ENCODE measurements at places on chromosomes 13 and 19. TPM values are rescaled to one million over a fixed set of nuclear protein-coding genes. Genes with fewer than 3 reads are reported as not detected.

DNA sequence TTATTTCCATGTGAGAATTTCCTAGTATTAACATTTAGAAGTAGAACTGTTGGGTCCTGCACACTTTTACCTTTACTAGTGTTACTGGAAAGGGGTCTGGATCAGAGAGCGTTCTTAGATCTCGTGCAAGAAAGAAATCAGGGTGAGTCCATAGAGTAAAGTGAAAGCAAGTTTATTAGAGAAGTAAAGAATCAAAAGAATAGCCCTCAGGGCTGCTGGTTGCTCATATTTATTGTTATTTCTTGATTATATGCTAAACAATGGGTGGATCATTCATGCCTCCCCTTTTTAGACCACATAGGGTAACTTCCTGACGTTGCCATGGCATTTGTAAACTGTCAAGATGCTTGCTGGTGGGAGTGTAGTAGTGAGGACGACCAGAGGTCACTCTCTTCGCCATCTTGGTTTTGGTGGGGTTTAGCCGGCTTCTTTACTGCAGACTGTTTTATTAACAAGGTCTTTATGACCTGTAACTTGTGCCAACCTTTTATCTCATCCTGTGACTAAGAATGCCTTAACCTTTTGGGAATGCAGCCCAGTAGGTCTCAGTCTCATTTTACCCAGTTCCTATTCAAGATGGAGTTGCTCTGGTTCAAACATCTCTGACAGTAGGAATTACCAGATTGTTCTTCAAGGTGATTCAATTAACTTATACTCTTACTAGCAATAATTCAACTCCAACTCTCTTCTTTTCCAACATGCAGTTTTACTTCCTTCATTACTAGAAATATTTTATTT, 27.4 kb downstream of the NDFIP2 start:
- no peak for DNase-seq

The SSC5D gene
- polyA plus RNA-seq = not detected

DNA sequence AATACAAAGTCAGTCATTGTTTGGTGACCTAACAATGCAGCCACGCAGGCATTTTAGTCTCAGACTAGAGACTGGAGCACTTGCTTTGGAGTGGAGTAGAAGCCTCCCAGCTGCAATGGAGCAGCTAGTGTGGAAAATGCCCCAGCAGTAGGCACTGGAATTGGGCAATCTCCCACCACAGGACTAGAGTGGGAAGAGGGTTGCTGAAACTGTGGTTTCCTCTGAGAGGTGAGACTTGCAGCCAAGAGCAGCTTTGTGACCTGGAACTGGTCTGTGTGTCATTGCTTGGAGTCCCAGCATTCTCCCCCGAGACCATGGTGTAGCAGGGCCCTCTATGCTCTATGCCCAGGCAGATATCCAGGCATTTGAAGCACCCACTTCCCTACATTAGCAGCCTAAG, 556.3 kb downstream of the UQCRFS1 start:
- no peak for DNase-seq

DNA sequence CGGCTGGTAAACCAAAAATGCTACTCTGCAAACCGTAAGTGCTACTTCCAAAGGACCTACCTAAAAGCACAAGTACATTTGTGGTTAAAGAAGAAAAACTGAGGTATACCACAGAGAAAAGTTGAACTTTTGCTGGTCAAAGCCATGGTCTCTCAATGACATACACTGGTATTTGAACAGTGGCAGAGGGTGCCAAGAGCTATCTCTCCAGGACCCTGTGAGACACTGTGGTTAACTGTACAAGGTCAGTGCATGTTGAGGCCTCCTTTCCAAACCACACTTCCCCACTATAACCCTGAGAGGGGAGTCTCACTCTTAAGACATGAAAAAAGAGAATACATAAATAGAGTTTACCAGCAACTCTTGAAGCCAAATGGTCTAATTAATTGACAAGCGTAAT, 49.5 kb downstream of the COL4A1 start:
- no peak for DNase-seq

- DNase-seq = no peak
Measured at GRCh38 chr19:5292453-5292821, 48.2 kb downstream of the PTPRS start.

DNA sequence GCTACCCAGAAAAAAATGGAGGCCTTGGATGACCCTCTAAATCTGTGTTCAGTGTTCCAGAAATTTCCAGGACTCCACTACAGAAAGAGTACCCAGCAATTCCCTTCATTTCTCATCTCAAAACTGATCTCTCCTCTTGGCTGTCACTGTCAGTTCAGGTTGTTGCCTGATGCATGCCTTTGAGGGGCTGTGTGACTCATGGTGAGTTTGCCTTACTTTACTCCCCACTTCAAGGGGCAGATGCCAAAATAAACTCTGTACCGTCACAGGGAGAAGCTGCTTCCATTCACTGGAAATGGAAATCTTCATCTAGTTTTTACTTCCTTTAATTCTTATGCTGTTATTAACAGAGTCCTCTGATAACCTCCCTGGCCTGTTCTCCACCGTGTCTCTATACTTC, 1075.0 kb downstream of the DIAPH3 start:
- DNase-seq = no peak

DNA sequence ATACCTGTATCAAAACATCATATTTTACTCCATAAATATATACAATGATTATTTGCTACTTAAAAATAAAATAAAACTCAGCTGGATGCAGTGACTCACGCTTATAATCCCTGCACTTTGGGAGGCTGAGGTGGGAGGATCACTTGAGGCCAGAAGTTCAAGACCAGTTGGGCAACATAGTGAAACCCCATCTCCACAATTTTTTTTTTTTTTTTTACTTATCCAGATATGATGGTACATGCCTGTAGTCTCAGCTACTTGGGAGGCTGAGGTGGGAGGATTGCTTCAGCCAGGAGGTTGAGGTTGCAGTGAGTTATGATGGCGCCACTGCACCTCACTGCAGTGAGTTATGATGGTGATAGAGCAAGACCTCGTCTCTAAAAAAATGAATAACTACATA, 22.4 kb downstream of the POU2F2 start:
- no peak for DNase-seq

The LAIR2 gene
- 15.9 TPM for polyA plus RNA-seq

- DNase-seq = peak; percentile 35
Measured at GRCh38 chr19:2334986-2335846, 6.7 kb downstream of the SPPL2B start.

- peak; percentile 83 for DNase-seq
Measured at GRCh38 chr19:15629003-15629880, 11.5 kb upstream of the CYP4F3 start.

- no peak for DNase-seq
Measured at GRCh38 chr13:38365661-38366060, 16.0 kb downstream of the UFM1 start.

GRCh38 chr19:49165865-49166301, 8.3 kb downstream of the TRPM4 start:
- no peak for DNase-seq

- no peak for DNase-seq
Measured at GRCh38 chr19:2035590-2035991, 15.5 kb downstream of the MKNK2 start.

The MYO16 gene
- 0.55 TPM for polyA plus RNA-seq

The HSPB6 gene
- not detected for polyA plus RNA-seq

The C19orf12 gene
- 22.7 TPM for polyA plus RNA-seq

DNA sequence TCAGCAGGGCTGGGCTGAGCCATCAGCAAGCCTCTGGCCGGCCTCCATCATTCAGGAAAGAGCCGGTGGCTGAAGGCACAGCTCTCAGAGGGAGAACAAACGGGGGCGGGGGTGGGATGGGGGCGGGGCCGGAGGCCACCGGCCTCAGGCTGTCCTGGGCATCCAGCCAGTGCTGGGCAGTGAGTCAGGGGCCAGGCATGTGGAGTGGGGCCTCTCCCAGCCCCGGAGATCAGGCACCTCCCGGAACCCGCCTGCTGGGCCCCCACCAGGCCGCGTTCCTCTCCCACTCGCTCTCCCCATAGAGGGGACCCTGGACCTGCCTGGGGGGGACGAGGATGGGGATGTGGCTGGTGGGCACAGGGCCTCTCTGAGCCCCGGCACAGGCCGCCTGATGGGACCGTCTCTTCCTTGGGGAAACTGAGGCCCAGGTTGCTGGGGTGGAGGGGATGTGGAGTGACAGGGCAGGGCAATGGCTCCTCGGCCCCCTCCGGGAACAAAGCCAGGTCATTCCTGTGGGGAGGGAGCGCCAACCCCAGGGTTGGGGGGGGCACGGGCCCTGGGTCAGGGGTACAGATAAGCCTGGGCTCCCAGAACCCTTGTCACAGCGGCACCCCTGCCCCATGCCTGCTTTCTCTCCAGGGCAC, 12.9 kb downstream of the SPC24 start:
- no peak for DNase-seq

- no peak for DNase-seq
Measured at GRCh38 chr13:105008604-105009003, 1526.9 kb downstream of the EFNB2 start.

The ADGRE3 gene
- not detected for polyA plus RNA-seq

DNA sequence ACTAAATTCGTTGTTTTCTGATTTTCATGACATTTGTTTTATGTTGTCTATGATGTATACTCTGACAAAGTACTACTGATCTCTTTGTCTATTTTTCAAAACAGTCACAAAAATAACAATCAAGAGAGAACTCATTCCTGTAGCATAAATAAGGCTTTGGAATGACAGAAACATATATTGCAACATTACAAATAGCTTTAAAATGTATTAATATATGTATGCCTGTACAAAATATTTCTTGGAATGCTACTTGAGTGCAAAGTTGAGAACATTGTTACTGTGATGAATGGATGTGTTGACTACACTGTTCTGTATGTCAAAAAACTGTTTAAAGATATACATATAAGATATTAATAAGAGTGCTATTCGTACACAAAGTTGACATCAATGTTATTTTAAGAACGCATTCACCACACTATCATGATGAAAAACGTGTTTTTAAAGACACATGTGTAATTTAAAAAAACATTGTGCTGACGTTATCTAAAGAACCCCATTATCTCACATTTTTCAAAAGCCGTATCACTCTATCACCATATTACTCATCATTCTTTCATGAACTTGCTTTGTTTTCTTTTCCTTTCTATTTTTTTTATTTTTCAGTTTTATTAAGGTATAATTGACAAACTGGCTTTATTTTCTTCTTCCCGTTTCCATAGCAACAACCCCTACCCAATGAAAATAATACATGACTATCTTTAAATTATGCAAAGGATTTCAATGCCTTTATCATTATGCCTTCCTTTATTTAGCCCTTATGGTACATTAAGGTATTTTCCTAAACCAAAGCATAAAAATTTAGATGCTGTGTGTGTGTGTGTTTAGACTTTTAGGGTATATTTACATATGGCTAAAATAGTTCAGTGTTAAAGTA, 918.8 kb downstream of the SLITRK1 start:
- no peak for DNase-seq

DNA sequence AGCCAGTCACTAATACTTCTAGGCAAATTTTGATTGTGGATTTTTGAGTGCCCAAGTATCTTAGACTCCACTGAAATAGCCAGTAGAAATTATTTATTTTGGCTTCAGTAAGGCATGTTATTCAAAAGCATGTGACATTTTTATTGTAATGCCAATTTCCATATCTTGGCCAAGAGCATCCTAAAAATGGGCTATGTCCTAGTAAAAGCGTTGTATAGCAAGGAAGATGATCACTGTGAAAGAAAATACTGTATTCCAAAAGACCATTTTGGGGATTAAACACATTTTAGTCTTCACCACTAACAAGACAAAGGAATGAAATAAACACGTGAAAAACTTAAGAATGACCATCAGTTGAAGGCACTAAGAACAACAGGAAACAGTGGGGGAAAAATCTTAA, 149.1 kb downstream of the NUFIP1 start:
- no peak for DNase-seq

GRCh38 chr13:95678967-95679366, 2.0 kb downstream of the DNAJC3 start:
- no peak for DNase-seq

GRCh38 chr19:5112681-5113575, 144.0 kb downstream of the KDM4B start:
- DNase-seq = no peak

The FXYD1 gene
- 3.2 TPM for polyA plus RNA-seq

DNA sequence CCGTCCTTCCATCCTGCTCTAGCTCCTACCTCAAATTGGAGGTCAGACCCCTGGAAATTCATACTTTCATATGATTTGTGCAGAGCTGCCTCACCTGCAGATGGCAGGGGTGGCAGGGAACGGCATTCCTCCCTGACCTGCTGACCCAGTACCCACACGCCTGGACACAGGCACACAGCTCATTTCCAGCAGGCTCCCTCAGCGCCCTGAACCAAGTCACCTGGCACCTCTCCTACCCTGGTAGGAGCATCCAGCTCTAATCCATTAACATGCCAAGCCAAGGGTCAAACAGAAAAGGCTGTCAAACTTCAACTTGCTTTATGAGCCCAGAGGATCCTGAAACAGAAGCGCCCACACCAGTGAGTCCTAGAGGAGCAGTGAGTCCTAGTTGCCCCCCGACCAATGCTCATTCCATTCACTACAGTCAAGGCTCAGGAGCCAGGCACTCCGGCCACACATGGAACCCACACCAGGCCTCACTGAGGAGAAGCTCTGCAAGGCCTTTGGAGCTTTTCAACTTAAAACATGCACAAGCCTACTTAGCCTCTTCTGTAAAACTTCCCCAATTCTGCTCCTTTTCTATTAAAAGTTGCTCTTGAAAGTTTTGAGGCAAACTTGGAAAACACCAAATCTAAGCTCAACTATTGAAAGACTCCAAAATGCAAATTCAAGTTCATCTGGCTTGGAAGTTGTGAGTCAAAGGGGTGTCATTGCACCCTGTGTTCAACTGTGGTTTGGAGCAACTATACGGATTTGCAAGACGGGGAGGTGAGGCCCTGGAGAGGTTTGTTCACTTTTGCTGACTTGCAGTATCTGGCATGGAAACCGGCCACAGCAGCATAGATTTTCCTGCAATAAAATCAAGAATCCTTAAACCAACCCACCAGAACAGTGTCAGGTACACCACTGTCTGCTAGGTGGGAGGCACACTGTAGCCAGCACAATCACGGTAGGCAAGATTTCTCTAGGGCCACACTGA, 96.7 kb downstream of the CRYL1 start:
- no peak for DNase-seq

DNA sequence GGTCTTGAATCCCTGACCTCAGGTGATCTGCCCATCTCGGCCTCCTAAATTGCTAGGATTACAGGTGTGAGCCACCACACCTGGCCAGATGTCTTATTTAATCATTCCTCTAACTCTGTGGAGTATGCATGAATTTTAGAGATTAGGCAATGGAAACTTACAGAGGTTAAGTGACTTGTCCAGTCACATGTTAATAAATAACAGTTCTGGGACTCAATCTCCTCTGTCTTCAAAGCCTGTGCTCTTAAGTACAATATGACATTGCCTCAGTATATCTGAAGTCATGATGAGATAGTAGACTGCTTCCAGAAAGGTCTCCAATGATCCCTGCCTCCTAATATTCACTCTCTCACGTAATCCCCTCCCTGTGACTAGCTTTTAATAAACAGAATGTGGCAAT, 72.9 kb upstream of the TDRD3 start:
- DNase-seq = no peak

- DNase-seq = no peak
Measured at GRCh38 chr13:52808842-52809219, 39.6 kb downstream of the PCDH8 start.

The DMKN gene
- polyA plus RNA-seq = 0.89 TPM

The COX7A1 gene
- polyA plus RNA-seq = not detected

- DNase-seq = no peak
Measured at GRCh38 chr19:19191768-19192077, 229 bp downstream of the BORCS8 start.

The DNAJC3 gene
- polyA plus RNA-seq = 14.6 TPM

GRCh38 chr19:50858886-50859285, 4.2 kb downstream of the KLK3 start:
- no peak for DNase-seq

Data from CD4-positive, alpha-beta memory T cell (primary cell).